ENCODE measurements at places on chromosomes 16 and 17. TPM values are rescaled to one million over a fixed set of nuclear protein-coding genes. Genes with fewer than 3 reads are reported as not detected.

The SPNS1 gene
- total RNA-seq, result 37.3 TPM

The SYT17 gene
- 0.84 TPM for total RNA-seq

The DPEP3 gene
- total RNA-seq, result not detected

The KRT27 gene
- total RNA-seq, result not detected

The SPN gene
- total RNA-seq, result not detected

The ZNF646 gene
- 12.9 TPM for total RNA-seq

The CFAP52 gene
- total RNA-seq, result not detected

The TMEM100 gene
- total RNA-seq, result 3.4 TPM

The KRTAP1-5 gene
- total RNA-seq, result 0.59 TPM

The RNF227 gene
- 1.0 TPM for total RNA-seq

The IL4R gene
- 15.3 TPM for total RNA-seq

The METTL2A gene
- 19.6 TPM for total RNA-seq

The KDM6B gene
- total RNA-seq, result 1.2 TPM

The SLC12A3 gene
- total RNA-seq, result not detected

The KRTAP16-1 gene
- not detected for total RNA-seq

The HAP1 gene
- under 0.01 TPM for total RNA-seq

The CDH3 gene
- total RNA-seq, result 0.17 TPM

The ARL5C gene
- total RNA-seq, result not detected

The PRSS27 gene
- 0.74 TPM for total RNA-seq

The RAC3 gene
- total RNA-seq, result 65.2 TPM

The TBC1D3K gene
- not detected for total RNA-seq

The CNTNAP4 gene
- total RNA-seq, result not detected

The CLEC16A gene
- total RNA-seq, result 9.8 TPM

The NUPR1 gene
- 20.3 TPM for total RNA-seq

The MAPK7 gene
- 20.3 TPM for total RNA-seq

The ACSM2A gene
- total RNA-seq, result not detected

The PRKCB gene
- not detected for total RNA-seq

The SLC52A1 gene
- total RNA-seq, result not detected

The FBXW10B gene
- 0.59 TPM for total RNA-seq

The TEPSIN gene
- total RNA-seq, result 16.0 TPM

The EFCAB5 gene
- total RNA-seq, result not detected

The TNP2 gene
- total RNA-seq, result not detected

The ATAD5 gene
- 2.2 TPM for total RNA-seq

The EVPLL gene
- not detected for total RNA-seq

The MYO18A gene
- 37.9 TPM for total RNA-seq

The GPR142 gene
- not detected for total RNA-seq

The GLG1 gene
- total RNA-seq, result 96.2 TPM

The NPIPB6 gene
- total RNA-seq, result 0.17 TPM

The TNS4 gene
- 0.17 TPM for total RNA-seq

The BAIAP2 gene
- total RNA-seq, result 18.6 TPM

The GNG13 gene
- not detected for total RNA-seq

The PPY gene
- not detected for total RNA-seq
